NCI-H69 (cell line): ENCODE measurements at places on chromosomes 4 and X.

GRCh38 chr4:73193155-73193554 lies 65.4 kb downstream of the ANKRD17 start:
- no peak for DNase-seq

DNA sequence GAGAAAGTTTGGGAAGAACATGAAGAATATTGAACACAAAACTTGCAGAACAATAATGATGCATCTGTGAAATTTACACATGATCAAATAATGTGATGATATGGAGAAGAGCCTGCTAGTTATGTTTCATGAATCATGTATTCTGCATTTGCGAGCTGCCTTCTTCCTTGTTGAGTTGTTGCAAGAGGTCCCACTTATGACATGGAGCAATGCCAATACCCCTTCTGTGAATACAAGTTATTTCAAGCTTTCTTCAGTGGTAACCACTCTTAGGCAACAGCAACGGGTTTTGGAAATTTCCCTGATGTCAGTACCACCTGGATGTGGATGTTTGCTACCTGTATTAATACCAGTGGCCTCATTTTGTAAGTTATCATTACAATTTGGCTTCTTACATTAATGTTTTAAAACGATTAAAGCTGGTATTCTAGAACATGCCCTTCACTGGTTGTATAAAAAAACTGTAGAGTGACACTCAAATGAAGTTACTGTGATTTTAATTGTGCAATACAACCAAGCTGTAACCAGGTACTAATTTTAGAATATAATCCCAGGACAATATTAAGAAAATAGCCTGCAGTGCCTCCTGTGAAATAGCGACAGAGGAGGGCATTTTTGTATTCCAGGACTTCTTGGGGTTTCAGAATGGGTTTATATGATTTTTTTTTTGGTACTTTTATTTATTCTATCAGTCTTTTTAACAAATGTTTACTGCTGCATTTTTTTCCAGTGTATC lies 25.3 kb downstream of the IQCM start:
- DNase-seq: no peak

GRCh38 chr4:186628058-186628711 lies 72.8 kb upstream of the MTNR1A start:
- DNase-seq: no peak

DNA sequence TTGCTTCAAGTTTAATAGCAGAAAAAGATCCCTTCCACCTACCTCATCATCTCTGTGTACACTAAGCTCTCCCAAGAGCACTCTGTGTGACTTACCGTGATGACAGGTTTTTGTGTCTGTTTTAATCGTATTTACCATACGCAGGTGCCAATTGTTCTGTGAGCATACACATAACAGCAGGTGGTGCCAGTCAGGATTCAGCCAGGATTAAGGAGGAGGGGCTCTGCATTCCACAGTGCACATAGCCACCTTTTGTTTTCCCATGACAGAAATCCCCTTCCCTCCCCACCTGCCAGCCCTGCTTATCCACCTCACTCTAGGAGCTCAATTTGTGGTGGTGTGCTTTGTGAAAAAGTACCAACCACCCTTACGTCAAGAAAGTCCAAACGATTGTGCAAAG lies 14.8 kb downstream of the ANK2 start:
- DNase-seq: peak; percentile 98

GRCh38 chr4:104494185-104494584 lies 509 bp downstream of the CXXC4 start:
- DNase-seq: peak; percentile 58

GRCh38 chr4:15811703-15812337 lies 33.7 kb downstream of the CD38 start:
- no peak for DNase-seq

GRCh38 chrX:39779952-39780783 lies 317.6 kb downstream of the BCOR start:
- DNase-seq: no peak

DNA sequence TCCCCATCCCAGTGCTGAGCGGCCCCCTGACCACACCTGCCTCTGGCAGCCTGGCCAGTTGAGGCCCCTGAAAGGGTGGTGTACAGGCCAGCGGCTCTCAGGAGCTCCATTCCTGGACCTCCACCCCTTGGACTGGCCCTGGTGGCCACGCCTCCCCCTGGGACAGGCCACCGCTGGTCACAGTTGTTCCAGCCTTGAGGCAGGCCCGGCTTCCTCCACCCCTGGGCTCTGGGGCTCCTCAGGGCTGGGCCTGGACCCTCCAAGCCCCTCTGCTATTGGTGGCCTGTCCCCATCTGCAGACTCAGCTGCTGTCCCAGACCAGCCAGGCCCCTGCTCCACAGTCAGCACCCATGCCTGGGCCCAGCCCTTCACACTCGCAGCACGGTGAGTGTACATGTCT lies 93.2 kb upstream of the NKX1-1 start:
- DNase-seq: no peak

DNA sequence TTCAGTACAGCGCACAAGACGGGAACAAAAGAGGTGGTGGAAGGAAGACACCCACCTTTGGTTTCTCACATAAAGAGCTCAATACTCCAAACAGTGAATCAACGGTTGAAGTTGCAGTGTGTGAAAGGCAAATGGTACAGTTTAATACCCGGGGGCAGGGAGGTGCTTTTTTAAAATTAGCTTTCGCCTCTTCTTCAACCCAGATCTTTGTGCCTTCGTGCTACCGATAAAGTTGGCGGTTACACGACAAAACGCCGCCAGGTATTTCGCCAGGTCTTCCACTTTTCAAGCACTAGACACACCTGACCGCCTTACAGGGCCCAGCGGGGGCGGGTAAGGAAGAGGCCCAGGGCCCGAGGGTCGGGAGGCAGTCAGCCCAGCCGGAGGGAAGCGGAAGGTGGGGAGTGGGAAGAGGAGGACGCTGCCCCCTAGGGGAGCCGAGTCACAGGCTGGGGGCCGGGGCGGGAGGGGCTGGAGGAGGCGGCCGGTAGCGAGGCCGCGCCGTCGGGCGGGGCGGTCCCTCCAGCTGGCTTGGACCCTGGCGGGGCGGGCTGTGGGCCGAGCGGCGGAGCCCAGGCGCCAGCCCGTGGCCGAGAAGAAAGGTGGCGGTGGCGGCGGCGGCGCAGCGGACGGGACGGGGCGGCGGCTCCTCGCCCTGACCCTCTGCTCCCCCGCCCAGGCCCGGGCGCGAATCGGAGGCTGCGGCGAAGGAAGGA lies 16.0 kb downstream of the UTP3 start:
- peak; percentile 63 for DNase-seq

- DNase-seq: no peak
Measured at GRCh38 chr4:139060591-139060990, 45.0 kb downstream of the NOCT start.

- no peak for DNase-seq
Measured at GRCh38 chr4:15718959-15719358, 16.1 kb downstream of the BST1 start.

DNA sequence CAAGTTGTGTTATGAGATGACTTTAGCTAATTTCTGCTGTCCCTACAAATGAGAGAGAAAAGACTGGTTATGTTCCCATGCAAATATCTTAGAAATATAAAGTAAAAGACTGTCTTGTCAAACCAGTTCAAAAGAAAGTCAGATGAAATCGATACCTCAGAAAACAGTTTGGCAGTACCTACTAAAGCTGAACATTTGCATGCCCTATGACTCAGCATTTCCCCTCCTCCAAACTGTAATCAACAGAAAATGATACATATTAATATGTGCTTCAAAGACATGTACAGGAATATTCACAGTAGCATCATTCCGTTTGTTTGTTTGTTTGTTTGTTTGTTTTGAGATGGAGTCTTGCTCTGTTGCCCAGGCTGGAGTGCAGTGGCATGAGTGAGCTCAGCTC lies 90.3 kb downstream of the ARX start:
- no peak for DNase-seq
